Activated T-helper 17 cell treated with anti-CD3 and anti-CD28 coated beads, Interleukin-2, amount 50 U/mL, for 72 hours (primary cell): ENCODE measurements at places on chromosomes 5 and 9.

DNA sequence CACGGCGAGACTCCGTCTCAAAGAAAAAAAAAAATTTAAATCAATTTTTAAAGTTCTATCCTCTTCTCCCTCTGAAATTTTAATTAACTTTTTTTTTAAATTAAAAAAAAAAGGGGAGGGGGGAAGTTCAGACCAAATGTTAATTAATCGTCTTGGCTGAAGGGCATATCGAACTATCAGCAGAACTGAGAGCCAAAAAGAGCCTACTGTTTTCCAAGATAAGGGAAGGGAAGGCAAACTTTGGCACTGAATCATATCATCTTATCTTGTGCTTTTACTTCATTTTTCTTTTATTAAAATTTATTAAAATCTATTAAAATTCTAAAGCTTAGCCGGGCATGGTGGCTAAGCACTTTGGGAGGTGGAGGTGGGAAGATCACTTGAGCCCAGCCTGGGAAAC lies 45.9 kb upstream of the MTMR12 start:
- no peak for ATAC-seq

DNA sequence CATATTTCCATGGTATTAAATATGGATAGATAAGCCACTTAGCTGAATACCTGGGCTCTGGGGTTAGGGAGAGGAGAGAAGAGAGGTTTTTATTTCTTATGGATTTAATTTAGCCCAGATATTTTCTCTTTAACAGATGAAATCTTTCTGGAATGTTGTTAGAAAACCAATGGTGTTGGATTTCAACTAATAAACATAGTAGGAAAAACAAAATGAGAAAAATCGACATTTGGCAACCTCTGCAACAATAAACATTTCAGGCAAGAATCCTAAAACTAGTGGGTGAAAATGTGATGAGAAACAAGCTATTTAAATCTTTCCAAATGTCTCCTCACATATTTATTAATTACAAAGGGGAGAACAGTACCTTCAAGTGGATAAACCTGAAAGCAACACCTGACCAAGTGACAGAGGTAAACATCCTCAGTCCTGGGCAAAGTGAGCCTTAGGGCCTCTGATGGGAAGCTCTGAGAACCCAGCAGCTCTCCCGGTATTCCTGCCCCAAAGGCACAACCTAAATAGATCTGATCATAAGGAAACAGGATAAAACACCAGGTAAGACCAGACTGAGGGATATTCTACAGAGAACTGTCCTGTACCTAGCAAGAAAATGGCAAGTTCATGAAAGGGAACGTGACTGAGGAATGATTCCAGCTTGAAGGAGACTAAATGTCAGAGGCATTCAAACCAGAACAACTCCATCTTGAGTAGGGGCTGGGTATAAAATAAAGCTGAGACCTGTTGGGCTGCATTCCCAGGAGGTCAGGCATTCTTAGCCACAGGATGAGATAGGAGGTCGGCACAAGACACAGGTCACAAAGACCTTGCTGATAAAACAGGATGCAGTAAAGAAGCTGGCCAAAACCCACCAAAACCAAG lies 163.7 kb downstream of the ESM1 start:
- ATAC-seq: no peak

DNA sequence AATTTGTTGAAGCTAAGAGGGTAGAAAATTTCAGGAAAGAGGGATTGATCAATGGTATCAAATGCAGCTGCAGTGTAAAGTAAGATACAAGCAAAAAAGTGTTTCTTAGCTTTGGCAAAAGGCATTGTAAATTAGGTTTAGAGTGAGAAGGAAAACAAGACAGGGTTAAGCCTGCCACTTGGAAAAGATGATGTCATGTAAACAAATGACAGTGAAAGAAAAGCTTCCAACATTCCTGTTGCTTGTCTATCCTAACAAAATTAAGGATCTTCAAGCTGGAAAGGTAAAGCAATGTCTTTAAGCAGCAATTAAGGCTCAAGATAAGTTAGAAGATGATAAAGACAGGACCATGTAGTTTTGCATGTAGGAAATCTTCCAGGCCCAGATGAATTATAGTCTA lies 139.1 kb upstream of the PPP2R2B start:
- no peak for ATAC-seq

DNA sequence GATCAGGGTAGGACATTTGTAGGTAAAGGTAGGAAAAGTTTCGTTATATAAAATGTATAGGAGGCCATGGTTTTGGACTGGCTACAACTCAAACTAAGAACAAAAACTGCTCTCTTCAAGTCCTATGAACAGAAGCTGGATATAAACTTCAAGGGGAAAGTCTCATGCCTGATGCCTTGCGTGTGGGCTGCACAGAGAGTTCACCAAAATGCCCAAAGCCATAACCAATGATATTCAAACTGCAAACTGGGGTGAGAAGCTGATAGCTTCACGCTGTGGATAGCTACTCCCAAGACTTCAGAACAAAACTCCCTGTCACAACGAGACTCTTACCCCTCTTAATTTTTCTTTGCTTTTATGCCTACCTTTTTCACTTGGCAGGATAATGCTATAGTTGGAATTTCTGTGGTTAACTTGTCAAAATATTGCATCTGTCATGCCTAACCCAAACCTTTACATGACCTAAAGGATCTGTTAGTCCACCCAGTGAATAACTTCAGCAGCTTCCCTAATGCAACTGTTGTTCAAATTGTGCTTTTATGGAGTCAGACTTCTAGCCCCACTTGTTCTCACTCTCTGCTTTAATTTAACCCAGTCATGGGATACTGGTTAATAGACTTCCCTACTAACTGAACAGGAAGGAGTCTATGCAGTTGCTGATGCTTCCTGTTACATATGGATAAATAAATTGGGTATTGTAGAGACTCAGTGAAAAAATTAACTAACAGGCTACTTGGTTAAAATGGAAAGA lies 71.9 kb downstream of the SFXN1 start:
- ATAC-seq: no peak

GRCh38 chr5:111122398-111122797 lies 30.2 kb downstream of the WDR36 start:
- no peak for ATAC-seq

- no peak for ATAC-seq
Observed at GRCh38 chr5:108730617-108731340, 16.9 kb upstream of the FER start.

- ATAC-seq: no peak
Observed at GRCh38 chr5:107806271-107806670, 135.5 kb upstream of the EFNA5 start.

GRCh38 chr5:1658665-1659064 lies 134.9 kb upstream of the LPCAT1 start:
- no peak for ATAC-seq

GRCh38 chr5:6710070-6710469 lies 3.2 kb upstream of the TENT4A start:
- no peak for ATAC-seq

GRCh38 chr5:100691085-100691484 lies 155.9 kb downstream of the FAM174A start:
- no peak for ATAC-seq

DNA sequence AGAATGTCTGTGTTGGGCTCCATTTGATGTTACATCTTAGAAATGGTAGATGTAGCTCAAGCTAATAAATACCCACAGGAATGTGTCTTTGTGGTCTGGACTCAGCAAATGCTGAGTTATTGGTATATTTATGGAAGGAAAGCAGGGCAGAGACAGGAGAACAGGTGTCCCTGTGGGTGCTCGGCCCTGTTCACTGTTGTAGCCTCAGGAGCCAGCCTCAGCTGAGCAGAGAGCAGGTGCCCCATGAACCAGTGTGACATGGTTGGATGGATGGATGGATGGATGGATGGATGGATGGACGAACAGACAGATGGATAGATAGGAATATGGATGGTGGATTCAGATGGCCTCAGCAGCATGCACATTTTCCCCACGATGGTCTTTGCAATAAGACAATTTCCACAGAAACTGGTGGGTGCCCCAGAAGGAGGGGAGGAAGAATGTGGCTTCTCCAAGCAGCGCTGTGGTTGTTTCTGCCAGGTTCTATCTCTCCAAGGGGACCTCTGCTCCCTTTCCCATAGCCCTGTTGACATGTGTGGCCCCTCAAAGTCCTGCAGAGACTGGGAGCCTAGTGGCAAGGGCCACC lies 8.2 kb upstream of the IRF1 start:
- no peak for ATAC-seq

DNA sequence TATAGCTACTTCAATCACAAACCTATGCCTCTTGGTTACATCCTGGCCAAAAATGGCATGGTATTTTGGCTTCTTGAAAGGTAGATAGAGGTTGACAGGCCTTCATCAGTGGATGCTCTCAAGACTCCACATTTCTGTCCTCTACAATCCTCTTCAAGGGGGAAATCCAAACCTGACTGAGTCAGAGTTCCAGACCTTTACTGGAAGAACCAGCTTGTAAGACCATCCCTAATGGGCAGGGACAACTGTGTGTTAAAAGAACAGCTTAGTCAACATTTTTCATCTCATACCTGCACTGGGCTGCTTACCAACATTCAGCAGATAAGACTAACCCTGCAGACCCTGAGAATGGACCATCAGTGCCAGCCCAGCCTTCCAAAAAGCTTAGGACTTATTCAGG lies 155.7 kb downstream of the CDK5RAP2 start:
- peak; percentile 34 for ATAC-seq

DNA sequence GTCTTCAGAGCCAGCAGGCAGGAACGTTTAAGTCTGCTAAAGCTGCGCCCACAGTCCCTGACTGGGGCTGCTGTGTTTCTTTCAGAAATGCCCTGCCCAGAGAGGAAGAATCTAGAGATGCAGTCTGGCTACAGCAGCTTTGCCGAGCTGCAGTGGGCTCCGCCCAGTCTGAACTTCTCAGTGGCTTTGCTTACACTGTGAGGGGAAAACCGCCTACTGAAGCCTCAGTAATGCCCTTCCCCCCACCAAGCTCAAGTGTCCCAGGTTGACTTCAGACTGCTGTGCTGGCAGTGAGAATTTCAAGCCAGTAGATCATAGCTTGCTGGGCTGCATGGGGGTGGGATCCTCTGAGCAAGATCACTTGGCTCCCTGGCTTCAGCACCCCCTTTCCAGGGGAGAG lies 78.4 kb downstream of the SREK1 start:
- no peak for ATAC-seq

DNA sequence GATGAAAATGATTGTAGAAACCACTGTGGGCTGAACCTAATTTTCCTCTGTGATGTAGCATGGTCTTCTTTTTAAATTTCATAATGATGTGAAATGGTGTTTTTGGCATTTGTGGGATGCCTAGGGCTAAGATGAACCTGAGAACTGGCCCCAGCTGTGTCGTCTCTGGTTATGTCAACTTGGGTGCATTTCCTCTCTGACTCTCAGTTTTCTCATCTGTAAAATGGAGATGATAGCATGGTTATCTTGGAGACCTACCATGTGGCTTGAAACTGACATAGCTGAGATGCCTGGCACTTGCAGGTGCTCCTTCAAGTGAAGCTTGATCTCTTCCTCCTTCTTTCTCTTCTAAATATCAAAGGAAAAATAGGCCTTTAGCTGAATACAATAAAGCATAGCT lies 77.8 kb downstream of the BOD1 start:
- no peak for ATAC-seq

GRCh38 chr5:6483880-6484382 lies 35.3 kb downstream of the UBE2QL1 start:
- peak; percentile 89 for ATAC-seq

- ATAC-seq: no peak
Observed at GRCh38 chr9:90789862-90790261, 11.8 kb upstream of the SYK start.

DNA sequence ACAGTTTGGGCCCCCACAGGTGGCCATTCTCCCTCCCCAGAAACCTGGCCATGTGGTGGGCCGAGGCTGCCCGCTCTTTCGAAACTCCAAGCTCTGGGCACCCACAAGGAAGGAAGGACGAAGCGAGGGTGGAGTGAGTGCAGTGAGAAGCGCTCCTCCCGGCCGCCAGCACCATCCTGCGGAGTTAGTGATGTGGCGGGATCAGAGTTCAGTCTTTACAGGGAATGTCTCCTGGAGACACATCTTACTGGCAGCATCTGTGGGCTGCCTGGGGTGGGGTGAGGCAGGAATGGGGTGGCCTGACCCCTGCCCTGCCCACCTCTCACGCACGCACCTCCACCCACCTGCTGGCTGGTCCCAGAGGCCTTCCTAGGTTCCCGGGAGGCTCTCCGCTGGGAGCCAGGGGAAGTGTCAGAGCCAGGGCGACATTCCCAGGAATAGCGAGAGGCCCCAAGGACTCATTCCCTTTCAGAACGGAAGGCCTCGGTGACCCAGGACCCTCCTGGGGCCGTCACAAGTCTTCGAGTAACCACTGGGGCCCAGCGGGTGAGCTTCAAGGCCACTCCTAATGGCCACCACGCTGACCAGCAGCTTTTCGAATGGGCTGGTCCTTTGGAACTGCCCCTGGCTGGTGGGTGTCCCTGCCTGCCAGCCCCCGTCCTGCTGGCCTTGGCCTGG lies 5.5 kb upstream of the RNU6ATAC start:
- ATAC-seq: no peak

- ATAC-seq: no peak
Observed at GRCh38 chr5:41960481-41960880, 35.4 kb downstream of the FBXO4 start.

DNA sequence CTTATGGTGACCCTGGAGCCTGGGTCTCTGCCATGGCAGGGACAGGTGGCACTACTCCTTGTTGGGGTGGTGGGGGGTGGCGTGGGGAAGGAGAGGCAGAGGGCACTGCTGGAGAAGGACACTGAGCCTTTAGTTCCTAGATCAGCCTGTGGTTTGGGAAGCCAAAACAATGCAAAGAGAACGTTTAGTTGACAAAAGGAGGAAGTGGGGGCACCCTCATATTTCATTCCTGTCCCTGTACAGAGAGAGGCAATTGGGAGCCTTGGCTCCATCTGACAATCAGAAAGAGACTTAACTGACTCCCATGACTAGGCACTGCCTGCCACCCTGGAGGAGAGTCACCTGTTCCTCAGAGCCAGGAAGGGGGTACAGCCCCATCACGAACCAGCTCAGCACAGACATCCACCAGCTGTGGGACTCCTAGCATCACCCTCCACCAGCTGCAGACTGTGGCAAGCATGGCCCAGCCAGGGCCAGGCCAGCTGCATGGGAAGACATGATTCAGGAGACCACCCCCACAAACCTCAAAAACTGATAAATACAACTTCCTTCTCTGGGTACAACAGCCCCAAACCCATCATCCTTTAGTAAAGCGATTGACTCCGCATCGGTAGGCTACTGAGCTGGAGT lies 257.5 kb downstream of the HSPA4 start:
- ATAC-seq: no peak

DNA sequence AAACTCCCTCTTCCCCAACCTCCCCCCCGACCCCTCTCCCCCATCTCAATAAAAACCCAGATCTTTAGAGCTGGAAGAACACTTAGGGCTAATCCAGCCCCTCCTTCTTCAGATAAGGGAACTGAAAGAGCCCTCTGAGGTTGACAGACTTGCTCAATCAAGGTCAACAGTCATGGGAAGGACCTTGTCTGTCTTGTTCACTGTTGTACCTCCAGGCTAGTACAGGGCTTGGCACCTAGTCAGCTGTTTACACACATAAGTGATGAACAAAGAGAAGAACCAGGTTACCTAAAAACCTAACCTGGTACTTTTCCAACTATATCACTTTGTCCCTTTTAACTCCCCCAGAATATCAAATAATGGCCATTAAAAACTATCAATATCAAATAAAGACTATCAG lies 2.4 kb downstream of the TTC39B start:
- ATAC-seq: no peak
